ENCODE measurements at places on chromosomes 6 and 20.

DNA sequence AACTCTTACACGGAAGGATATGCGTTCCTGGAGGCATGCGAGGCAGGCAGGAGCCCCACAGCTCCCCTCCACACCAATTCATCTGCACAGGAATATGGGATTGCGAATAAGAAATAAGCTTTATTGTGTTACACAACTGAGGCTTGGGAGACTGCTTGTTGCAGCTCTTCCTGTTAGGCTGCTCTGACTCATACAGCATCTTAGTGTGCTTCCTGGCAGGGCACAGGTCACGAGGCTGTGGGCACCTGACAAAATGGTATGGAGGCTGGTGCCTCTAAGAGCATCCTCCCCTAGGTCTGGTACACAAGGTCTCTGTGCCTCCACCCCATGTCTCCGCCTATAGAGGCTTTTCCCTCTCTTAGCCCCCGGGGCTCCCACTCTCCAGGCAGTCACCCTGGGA is 6.8 kb downstream of the SLC22A3 start:
- no peak for DNase-seq

- no peak for DNase-seq
These were observed 25.5 kb upstream of the LTV1 start for GRCh38 chr6:143817621-143818020.

DNA sequence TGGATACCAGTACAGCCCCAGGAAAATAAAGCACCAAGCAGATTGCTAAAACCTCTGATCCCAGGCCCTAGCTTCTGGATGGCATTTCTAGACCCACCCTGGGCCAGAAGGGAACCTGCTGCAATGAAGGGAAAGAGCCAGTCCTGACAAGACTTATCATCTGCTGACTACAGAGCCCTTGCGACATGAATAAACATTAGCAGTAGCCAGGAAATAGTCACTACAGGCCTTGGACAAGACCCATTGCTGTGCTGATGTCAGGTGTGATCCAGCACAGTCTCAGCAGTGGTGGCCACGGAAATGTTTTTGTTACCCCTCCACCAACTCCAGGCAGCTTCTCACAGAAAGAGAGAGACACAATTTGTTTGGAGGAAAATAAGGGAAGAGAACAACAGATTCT is 399.3 kb downstream of the HAO1 start:
- DNase-seq, result no peak

DNA sequence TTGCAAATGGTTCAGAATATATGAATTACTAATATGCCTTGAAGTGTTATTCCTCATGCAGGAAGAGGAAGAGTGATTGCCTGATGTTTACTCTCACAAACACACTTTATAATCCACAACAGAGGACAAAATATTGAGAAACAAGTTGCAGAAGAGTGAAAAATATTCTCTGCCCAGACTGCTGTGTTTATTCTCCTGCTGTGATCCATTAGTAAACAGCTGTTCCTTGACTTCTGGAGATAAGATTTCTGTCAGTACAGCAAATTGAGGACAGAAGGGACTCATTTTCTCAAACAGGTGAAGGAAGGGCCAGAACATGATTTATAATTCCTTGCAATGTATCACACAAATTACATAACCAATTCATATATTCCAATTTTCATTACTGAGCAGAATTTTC is 148.0 kb downstream of the EPM2A start:
- DNase-seq, result no peak

DNA sequence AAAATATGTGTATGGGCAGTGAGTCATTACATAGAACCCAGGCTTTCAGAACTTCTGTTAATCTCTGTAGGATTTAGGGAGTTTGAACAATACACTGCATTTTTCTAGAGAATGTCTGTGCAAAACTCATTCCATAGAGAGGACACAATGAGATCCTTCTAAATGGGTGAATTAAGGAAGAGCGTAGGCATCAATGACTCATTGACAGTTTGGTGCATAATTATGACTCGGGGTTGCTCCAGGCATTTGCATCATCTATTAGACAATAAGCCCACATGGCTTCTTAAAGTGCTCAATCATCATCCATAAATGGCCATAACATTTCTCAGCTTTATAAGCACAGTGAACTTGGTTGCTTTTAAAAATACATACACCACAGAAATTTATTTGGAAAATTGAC is 625.5 kb downstream of the CDH26 start:
- DNase-seq, result no peak
